GM12878 (cell line): ENCODE measurements at places on chromosomes 4 and X.
A peak's percentile ranks its signal among the peaks of the same experiment; 100 is the strongest.

DNA sequence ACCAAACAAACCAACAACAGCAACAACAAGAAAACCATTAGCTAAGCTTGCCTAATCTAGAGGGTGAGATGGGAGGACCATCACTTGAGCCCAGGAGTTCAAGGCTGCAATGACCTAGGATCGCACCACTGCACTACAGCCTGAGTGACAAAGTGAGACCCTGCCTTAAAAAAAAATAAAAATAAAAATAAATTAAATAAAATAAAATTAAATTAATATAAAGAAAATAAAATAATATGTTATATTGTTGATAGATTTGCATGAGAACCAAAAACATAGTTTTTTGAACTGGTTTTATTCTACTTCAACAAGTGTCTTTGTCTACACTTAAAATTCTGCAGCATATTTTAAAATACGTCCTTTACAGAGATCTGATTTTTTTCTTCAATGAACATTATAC, 2683.1 kb downstream of the ARAP2 start:
- no peaks in the 10 kb centered on the region for H3K27me3 ChIP-seq
- no peak for DNase-seq
- H3K4me3 ChIP-seq, result no peak overlapping the region
- no peaks in the 10 kb centered on the region for H3K4me1 ChIP-seq
- no peaks in the 10 kb centered on the region for H3K36me3 ChIP-seq
- no peak overlapping the region for H3K27ac ChIP-seq

DNA sequence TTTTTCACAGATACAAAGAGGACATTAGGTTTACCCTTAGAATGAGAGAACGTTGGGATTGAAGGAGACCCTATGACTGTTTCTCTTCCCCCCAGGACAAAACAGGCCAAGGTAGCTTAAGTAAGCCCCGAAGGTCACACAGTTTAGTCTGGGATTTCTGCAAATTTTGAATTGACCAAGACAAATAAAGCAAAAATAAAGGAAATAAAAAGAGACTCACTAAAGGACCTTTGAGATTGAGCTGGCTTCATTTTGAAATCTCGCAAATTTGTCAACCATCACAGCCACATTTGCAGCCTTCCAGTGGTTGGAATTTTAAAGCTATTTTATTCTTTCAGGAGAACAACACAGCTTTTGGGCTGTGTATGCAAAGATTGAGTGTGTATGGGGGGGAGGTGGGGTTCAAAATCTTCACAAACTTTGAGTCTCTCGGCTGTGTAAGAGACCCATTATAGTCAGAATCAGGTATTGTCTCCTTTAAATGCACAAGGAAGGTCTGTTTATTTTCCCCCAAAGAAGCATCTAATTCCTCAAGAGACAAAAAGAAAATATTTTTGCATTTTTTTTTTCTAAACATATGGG, 4.2 kb downstream of the TMSB4X start:
- H3K4me3 ChIP-seq, result peak overlapping the region; percentile 29; the same call in 1 of the 2 replicates
- H3K27me3 ChIP-seq, result no peaks in the 10 kb centered on the region
- peak overlapping the region; percentile 90 for H3K27ac ChIP-seq
- DNase-seq, result no peak
- H3K36me3 ChIP-seq, result no peaks in the 10 kb centered on the region

- no peaks in the 10 kb centered on the region for H3K27me3 ChIP-seq
- H3K36me3 ChIP-seq, result peaks cover 5% of the 10 kb centered on the region; the same call in 1 of the 2 replicates
- H3K4me1 ChIP-seq, result peaks cover 11% of the 10 kb centered on the region
- no peak for DNase-seq
- peak overlapping the region; percentile 65 for H3K27ac ChIP-seq
These were observed 57.8 kb downstream of the SCFD2 start for GRCh38 chr4:53307819-53308780.

GRCh38 chrX:113001836-113002235, 161.2 kb upstream of the AMOT start:
- no peak overlapping the region for H3K4me3 ChIP-seq
- no peak for DNase-seq
- no peak overlapping the region for H3K27ac ChIP-seq
- H3K27me3 ChIP-seq, result no peaks in the 10 kb centered on the region
- H3K36me3 ChIP-seq, result no peaks in the 10 kb centered on the region
- no peaks in the 10 kb centered on the region for H3K4me1 ChIP-seq

- no peak overlapping the region for H3K27ac ChIP-seq
- no peaks in the 10 kb centered on the region for H3K4me1 ChIP-seq
- H3K27me3 ChIP-seq, result no peaks in the 10 kb centered on the region
- H3K36me3 ChIP-seq, result no peaks in the 10 kb centered on the region
- H3K4me3 ChIP-seq, result no peak overlapping the region
- no peak for DNase-seq
These were observed 66.3 kb upstream of the C1QTNF7 start for GRCh38 chr4:15361529-15361928.
